ENCODE measurements at places on chromosomes 12 and 14. TPM values are rescaled to one million over a fixed set of nuclear protein-coding genes. Genes with fewer than 3 reads are reported as not detected.

- no peaks in the 10 kb centered on the region for H3K36me3 ChIP-seq
- DNase-seq, result no peak
- no peak overlapping the region for H3K27ac ChIP-seq
Measured at GRCh38 chr14:95364481-95365209, 44.9 kb upstream of the CLMN start.

Gene APOLD1
- total RNA-seq, result 10.7 TPM

Gene BHLHE41
- total RNA-seq, result 11.3 TPM

Gene IGF1
- total RNA-seq, result 6.9 TPM

Data from prostate gland (tissue), 2 donors.